ENCODE measurements at places on chromosomes 16 and 17. TPM values are rescaled to one million over a fixed set of nuclear protein-coding genes. Genes with fewer than 3 reads are reported as not detected.

DNA sequence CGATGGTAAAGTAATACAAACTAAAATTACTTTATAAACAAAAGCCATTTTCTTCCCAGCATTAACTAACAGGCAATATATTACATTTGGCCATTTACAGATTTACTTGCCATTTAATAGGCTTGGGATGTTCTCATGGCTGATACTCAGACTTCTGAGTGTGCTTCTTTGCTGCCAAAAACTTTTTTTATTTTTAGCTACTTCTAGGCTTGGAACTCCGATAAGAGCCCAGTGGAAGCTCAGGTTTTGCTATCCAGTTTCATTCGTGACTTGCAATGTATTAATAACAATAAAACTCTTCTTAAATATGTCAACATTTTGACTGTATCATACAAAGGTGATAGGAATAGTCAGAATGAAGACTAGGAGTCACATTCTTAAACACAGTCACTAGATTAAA is 152.3 kb downstream of the ITFG1 start:
- no peak overlapping the region for H3K4me3 ChIP-seq
- no peak overlapping the region for H3K27ac ChIP-seq
- no peak for DNase-seq

- H3K4me3 ChIP-seq, result no peak overlapping the region
- no peaks in the 10 kb centered on the region for H3K36me3 ChIP-seq
- no peak overlapping the region for H3K27ac ChIP-seq
Measured at GRCh38 chr17:1928976-1929375, 96.2 kb downstream of the RTN4RL1 start.

GRCh38 chr17:56231693-56232092 is 78.4 kb downstream of the ANKFN1 start:
- H3K4me1 ChIP-seq, result peaks cover 16% of the 10 kb centered on the region
- no peak for DNase-seq
- H3K27ac ChIP-seq, result no peak overlapping the region
- H3K4me3 ChIP-seq, result no peak overlapping the region
- no peaks in the 10 kb centered on the region for H3K36me3 ChIP-seq

Gene CRK
- 109 TPM for total RNA-seq

GRCh38 chr17:57899822-57900221 is 50.0 kb upstream of the MRPS23 start:
- H3K27me3 ChIP-seq, result no peaks in the 10 kb centered on the region
- H3K4me3 ChIP-seq, result no peak overlapping the region
- H3K36me3 ChIP-seq, result no peaks in the 10 kb centered on the region
- H3K4me1 ChIP-seq, result peaks cover 30% of the 10 kb centered on the region

DNA sequence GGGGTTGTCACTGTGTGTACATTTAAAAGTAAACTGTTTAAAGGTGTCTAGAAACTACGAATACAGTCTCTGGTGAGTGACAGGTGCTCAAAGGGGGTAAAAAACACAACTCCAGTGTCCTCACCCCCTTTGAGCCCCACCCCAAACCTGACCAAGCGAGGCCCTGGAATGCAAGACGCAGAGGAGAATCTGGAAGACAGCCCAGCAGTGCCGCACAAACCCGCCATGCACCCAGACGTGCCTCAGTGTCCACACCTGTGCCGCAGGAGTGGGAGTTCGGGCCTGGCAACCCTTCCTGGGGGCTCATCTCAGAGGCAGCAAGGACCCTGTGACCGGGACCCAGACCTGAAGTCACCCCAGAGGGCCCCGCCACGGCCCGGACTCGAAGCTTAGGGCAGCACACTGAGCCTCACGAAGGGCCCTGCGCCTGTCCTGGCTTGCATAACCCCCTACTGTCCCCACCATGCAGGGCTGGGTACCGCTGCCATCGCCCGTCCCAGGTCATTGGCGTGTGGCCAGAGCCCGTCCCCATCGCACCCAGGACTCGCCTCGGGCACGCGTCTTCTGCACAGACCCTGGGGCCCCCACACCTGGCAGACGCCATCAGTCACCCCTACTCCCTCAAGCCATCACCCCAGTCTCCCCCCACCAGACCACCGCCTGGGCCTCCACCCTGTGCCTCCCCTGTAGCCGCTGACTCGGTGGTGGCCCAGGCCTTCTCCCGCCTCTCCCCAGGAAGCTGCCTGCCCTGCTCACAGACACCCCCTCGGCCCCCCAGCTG is 33.0 kb upstream of the ZC3H18 start:
- H3K27ac ChIP-seq, result no peak overlapping the region
- no peak for DNase-seq
- no peak overlapping the region for H3K4me3 ChIP-seq
- H3K36me3 ChIP-seq, result no peaks in the 10 kb centered on the region
- H3K4me1 ChIP-seq, result peaks cover 4% of the 10 kb centered on the region
- H3K27me3 ChIP-seq, result peaks cover 26% of the 10 kb centered on the region

Gene MED31
- 9.1 TPM for total RNA-seq

Gene UBE2O
- total RNA-seq, result 19.5 TPM

DNA sequence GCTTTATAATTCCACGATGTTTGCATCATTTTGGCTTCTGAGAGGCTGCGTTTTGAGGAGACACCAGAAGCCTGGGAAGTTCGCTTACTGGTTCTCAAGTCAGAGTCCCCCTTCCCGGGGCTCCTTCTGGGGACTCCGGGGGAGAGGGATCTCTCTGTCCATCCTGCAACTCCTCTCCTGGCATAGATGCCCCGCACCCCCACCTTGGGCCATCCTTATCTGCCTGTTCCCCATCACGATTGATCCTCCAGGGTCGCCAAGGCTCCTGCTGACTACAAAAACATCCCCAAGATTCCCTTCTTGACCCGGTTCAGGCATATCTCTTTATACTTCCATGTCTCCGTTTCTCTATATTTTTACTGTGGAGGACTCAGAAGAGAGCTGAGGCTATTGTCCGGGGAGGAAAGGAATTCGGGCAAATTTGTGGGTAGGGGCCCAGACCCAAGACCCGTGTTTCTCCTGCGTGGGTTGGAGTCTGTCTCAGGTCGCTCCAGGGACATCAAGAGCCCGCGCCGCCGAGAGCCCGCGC is 18.4 kb upstream of the HOXB13 start:
- no peak overlapping the region for H3K4me3 ChIP-seq
- H3K27me3 ChIP-seq, result peaks cover 99% of the 10 kb centered on the region
- no peak overlapping the region for H3K27ac ChIP-seq
- H3K4me1 ChIP-seq, result no peaks in the 10 kb centered on the region
- DNase-seq, result peak; percentile 68

DNA sequence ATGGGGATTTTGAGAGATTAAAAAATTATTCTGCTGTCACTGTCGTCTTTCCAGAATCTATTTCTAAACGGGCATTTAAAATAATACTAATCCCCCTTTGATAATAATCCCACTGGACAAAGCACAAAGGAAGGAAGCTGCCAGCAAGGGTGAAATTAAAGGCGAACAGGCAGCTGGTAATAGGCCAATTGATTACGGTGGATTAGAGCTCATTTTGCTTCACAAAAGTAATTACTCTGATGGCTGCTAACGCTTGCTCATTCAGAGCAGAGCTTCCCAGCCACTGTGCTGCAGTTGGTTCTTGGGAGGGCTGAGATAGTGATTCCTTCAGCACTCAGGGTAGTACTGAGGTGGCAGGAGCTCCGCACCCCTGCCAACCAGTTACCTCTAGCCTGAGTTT is 205.7 kb downstream of the SNX29 start:
- no peaks in the 10 kb centered on the region for H3K27me3 ChIP-seq
- H3K27ac ChIP-seq, result no peak overlapping the region
- no peak for DNase-seq
- H3K36me3 ChIP-seq, result no peaks in the 10 kb centered on the region

- no peak overlapping the region for H3K4me3 ChIP-seq
- peak; percentile 38 for DNase-seq
- peak overlapping the region; percentile 54 for H3K27ac ChIP-seq
- H3K36me3 ChIP-seq, result no peaks in the 10 kb centered on the region
- H3K27me3 ChIP-seq, result no peaks in the 10 kb centered on the region
- peaks cover 33% of the 10 kb centered on the region for H3K4me1 ChIP-seq
Measured at GRCh38 chr16:64417711-64418227, 704.1 kb downstream of the CDH11 start.

GRCh38 chr17:63564562-63564961 is 14.3 kb downstream of the DCAF7 start:
- no peak overlapping the region for H3K27ac ChIP-seq
- no peaks in the 10 kb centered on the region for H3K27me3 ChIP-seq
- no peak for DNase-seq
- no peak overlapping the region for H3K4me3 ChIP-seq

Gene TLCD1
- 4.0 TPM for total RNA-seq

Gene PEX12
- 8.0 TPM for total RNA-seq

Gene MYL11
- total RNA-seq, result not detected

GRCh38 chr17:42895185-42895555 is 5.4 kb upstream of the G6PC1 start:
- no peaks in the 10 kb centered on the region for H3K4me1 ChIP-seq
- no peak overlapping the region for H3K4me3 ChIP-seq
- H3K36me3 ChIP-seq, result no peaks in the 10 kb centered on the region
- peak; percentile 86 for DNase-seq
- H3K27ac ChIP-seq, result no peak overlapping the region

Gene SAMD14
- 2.7 TPM for total RNA-seq

Gene SDR42E2
- total RNA-seq, result not detected

Gene ZFP3
- total RNA-seq, result 3.5 TPM

GRCh38 chr17:2950846-2951245 is 112.6 kb downstream of the OR1D5 start:
- H3K36me3 ChIP-seq, result no peaks in the 10 kb centered on the region
- DNase-seq, result peak; percentile 3
- no peak overlapping the region for H3K27ac ChIP-seq
- no peak overlapping the region for H3K4me3 ChIP-seq
- H3K4me1 ChIP-seq, result peaks cover 19% of the 10 kb centered on the region
- no peaks in the 10 kb centered on the region for H3K27me3 ChIP-seq
